Activated effector memory CD4-positive, alpha-beta T cell treated with anti-CD3 and anti-CD28 coated beads, Interleukin-2, amount 50 U/mL, for 16 hours (primary cell): ENCODE measurements at places on chromosomes 3 and 15.

DNA sequence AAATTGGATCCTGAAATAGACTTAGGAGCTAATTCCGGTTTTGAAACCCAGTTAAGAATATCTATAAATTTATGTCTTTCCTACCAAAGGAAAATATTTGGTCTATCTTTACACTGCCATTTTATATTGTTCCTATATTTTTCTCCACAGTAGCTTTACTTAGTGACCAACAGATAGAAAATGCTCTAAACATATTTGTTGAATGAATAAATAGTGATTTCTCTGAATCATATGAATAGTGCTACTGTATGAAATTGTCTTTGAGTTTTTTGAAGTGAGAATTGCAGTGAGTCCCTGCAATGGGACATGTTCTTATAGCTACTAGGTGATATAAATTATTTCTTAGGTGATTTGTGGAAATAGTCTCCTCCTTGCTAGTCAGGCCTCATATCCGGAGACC is 18.5 kb upstream of the EID1 start:
- no peak for DNase-seq

GRCh38 chr3:197088370-197088769 is 58.8 kb upstream of the MELTF start:
- no peak for DNase-seq

DNA sequence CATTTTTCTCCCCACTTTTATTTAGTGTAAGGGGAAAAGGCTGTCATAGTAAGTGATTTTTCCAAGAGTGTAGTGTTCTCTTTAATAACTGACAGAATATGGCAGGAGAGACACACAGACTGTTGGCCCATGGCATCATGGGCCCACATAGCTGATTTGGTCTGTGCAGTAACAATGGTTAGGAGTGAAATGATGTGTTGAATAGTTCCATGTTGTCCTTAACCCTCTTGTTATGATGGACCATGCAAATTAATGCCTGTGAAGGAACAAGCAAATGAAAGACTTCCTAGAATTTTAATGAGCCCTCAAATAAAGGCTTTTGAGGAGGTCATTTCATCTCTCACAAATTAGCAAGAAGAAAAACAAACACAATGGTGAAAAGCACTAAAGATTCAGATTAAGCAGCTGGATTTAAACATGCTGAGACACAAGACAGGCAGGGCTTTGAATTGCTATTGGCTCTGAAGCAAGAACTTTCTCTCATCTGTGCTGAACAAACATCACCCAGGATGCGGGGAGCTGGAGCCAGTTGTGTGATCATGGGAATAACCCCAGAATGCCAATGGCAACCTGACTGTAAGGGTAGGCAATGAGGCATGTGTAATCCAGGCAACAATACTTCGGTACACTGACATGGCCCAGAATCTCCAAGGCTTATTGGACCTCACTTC is 136.7 kb upstream of the VEPH1 start:
- no peak for DNase-seq

- no peak for DNase-seq
Measured at GRCh38 chr3:111758642-111759041, 100.4 kb upstream of the PHLDB2 start.

GRCh38 chr3:30596152-30596551 is 10.2 kb upstream of the TGFBR2 start:
- no peak for DNase-seq

- DNase-seq = no peak
Measured at GRCh38 chr15:30953183-30953582, 38.2 kb downstream of the MTMR10 start.

GRCh38 chr3:177300842-177301241 is 103.6 kb upstream of the TBL1XR1 start:
- no peak for DNase-seq

DNA sequence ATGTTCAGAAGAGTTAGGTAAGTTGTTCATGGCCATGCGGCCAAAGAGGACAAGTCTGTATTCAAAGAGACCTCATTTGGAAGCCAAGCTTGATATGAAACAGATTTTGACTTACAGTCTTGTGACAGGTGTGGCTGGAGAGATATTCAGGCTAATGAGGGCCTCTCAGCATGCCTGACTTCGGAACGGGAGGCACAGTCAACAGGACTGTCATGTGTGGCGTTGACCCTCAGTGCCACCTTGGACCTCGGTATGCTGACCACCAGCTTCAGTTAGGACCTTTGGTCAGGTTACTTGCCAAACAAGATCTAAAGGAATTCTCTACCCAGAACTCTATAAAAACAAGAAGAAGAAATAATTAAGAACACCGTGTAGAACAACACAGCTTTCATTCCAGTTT is 124.1 kb downstream of the CHST2 start:
- DNase-seq = no peak

DNA sequence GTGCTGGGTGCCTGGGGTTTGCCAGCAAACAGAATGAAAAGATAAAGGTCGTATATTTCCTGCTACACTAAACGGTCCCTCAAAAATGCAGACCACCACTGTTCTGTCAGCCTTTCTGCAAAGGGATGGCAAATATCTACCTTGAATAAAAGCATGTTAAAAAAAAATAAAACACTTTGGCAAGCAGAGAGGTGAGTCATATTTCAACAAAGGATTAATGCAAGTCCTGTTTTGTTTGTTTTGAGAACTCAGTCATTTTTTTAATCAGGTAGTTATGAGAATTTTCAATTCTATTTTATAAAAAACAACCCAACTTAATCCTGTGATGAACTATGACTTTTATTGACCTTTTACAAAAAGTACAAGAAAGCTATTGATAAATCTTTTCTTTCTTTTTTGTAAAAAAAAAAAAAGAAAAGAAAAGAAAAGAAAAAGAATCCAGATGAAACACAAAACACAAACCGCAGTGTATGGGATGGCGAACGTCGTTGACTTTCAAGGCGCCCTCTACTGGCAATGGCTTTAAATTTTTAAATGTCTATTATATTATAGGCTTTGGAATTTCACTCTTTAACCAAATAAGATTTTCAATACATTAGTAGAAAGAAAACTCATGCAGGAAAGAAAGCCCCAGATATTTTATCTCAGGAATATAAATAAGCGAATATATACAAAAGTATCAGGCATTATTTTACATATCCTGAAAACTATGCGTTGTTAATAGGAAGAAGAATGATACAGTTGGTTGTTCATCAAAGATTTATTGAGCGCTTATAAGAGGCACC is 87.8 kb downstream of the NCEH1 start:
- peak; percentile 74 for DNase-seq

GRCh38 chr3:144774897-144775296 is 803.3 kb downstream of the DIPK2A start:
- DNase-seq = no peak

- DNase-seq = no peak
Measured at GRCh38 chr15:58490086-58490887, 58.5 kb downstream of the LIPC start.

- DNase-seq = no peak
Measured at GRCh38 chr3:52222319-52223221, 2.9 kb downstream of the TLR9 start.

DNA sequence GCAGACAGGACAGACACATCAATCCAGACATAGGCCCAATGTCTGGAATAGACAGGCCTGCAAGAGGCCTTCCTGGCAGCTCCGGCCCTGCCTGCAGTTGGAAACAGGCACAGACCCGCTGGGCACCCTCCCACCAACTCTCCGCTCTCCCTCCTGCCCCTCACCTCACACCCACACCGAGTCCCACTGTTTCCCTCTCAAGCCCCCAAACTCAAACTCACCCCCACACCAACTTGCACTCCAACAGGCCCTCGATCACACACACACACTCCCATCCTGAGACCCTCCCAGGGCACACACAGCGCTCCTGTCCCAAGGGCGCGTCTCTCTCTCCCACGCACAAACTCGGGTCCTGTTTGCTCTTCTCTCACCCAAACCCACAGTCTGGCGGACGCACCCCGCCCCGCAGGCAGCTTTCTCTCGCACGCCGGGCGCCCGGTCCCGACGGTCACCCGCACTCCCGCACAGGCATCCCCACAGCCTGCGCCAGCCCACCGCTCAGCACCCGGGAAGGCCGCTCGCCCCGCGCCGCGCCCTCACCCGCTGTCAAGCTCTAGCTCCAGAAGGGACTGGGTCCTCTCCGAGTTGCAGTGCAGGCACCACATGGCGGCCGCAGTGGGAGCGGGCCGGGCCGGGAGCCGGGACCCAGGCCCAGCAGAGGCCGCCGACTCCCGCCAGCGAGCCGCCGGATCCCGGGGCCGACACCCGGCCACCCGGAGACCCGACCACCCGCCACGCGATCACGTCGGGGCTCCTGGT is 106.2 kb downstream of the IQSEC1 start:
- peak; percentile 71 for DNase-seq

DNA sequence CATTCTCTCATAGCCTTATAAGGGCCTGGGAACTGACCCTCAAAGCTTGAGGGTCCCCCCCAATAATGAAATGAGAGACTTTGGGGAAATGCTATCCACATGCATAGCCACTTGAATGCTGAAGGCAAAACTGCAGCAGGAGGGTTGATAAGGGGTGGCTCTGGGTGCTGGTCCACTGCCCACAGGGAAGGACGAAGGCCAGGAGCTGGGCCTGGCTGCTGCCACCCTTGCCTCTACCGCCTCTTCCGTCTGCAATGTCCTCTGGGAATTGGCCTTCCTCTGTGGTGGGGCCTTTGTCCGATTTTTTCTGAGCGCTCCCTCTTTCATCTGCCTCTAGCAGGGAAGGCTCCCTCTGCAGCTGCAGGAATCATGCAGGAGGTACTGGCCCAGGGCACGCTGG is 41.0 kb downstream of the OCA2 start:
- DNase-seq = no peak

GRCh38 chr3:55795746-55796145 is 308.6 kb upstream of the WNT5A start:
- DNase-seq = no peak

DNA sequence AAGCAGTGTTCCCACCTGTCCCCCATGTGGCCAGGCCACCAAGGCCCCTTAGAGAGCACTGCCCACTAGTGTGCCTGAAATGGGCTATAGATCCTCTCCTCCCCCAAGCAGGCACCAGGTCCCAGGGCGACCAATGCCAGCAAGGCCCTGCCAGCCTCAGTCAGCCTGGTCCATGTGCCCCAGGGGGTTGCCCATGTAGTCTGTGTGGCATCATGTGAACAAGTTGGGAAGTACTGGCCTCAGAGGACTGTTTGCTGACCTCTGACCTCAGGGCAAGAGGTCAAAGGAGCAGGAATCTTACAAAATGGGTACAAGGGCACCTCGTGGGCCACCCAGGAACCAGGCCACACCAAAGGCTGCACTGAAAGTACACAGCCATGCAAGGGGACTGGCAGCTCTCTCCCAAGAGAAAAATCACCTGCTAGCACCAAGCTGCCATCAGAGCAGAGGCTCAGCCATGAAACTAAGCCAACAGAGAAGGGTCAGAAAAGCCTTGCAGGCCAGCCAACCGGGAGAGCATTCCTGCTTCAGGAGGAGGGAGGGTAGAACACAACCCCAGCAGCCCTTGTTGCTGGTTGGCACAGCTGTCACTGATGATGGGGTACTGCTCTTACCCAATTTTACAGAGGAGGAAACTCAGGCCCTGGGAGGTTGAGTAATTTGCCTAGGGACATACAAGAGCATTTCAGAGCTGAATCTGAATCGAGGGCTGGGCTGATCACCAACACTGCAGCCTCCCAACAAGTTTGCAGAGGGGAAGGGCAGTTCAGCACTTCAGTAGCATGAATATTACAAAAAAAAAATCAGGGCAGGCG is 5.2 kb upstream of the FURIN start:
- DNase-seq = no peak

- no peak for DNase-seq
Measured at GRCh38 chr15:92000709-92001108, 147.2 kb downstream of the SLCO3A1 start.

DNA sequence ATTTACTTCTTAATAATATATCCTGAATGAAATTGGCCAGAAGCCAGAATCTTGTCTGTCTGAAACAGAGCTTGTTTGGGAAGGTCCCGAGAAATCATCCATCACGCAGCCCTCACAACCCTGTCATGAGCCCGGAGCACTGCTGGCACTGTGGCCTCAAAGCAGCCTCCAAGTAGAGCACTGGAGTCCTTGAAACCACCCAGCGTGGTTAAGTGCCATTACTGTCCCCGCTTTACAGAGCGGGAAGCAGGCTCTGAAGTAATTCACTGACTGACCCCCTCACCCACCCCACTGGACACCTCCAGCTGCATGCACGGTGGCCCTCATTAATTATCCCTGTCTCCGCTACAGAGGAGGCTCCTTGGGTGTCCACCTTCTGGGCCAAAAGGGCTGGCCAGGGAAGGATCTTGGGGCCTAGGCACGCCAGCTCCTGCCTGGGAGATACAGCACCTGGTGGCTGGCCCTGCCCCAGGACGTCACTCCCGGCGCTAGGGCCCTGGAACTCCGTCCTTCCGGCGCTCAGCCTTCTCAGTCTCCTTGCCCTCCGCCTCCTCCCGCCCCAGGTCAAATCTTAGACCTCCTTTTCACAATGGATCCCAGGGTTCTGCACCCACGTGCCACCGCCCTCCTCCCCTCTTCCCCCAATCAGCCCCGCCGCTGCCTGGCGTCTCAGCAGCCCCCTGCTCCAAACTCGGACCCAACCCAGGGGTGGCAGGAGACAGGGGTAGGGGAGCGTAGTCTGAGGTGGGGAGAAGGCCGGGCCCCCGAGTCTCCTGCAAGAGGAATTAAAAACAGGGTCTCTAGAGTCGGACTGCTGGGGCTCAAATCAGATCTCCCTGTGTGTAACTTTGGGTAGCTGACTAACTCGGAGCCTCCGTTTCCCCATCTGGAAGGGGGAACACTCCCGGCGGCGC is 1.1 kb downstream of the TKT start:
- DNase-seq = peak; percentile 81

DNA sequence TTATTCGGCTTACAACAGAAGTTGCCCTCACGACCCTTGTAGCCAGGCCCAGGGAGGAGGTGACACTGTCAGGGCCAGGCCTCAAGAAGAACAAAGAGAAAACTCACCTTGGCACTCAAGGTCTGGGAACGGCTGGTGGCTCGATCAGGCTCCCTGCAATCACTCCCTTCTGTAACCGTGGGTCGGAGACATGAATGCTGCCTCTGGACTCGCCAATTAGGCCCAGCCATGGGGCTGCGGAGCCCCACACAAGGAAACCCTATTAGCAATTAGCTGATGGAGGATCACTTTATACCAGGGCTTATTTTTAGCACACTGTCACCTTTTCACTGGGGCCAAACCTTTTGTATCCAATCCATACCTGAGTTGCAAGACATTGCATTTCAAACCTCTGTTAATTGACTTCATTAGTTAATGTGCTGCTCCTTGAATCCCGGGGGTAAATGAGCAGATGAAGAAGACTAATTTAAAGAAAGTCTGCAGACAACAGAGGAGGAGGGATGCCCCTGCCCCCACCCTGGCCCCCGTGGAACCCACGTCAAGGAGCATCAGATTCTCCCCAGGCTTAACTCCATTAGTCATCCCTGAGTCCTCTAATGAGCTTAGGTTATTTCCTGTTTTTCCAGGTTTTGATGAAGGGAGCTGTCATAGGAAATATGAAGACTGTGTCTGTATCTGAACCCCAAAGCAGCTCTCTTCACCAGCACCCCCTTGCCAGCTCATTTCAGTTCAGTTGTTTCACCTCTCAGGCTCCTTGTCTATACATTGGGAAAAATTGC is 255.3 kb downstream of the RORA start:
- no peak for DNase-seq

DNA sequence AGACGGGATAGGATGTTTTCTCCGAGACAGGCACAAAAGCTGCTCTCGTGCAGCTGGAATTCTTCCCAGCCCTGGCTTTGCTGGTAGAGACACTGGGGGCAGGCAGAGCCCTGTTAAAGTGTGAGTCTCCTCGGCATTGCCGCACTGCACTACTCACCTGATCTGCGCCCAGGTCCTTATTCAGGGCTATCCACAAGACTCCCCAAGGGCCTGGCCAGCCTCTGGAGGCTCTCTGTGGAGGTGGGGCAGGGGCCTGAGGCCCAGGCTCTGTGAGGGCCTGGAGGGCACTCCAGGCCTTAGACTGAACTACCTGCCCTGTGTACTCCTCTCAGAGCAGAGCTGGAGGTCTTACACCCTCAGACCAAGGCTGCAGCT is 48.4 kb downstream of the KY start:
- no peak for DNase-seq
